Fibroblast of upper back skin (primary cell): ENCODE measurements at places on chromosomes 6 and 20.

- DNase-seq = no peak
These were observed 39.3 kb downstream of the TSBP1 start for GRCh38 chr6:32332433-32332832.

GRCh38 chr20:47765271-47765670 lies 20.0 kb downstream of the SULF2 start:
- DNase-seq = no peak

- DNase-seq = no peak
These were observed 101.8 kb downstream of the CEP57L1 start for GRCh38 chr6:109197061-109197460.

GRCh38 chr6:150537893-150538292 lies 61.8 kb upstream of the PLEKHG1 start:
- no peak for DNase-seq

DNA sequence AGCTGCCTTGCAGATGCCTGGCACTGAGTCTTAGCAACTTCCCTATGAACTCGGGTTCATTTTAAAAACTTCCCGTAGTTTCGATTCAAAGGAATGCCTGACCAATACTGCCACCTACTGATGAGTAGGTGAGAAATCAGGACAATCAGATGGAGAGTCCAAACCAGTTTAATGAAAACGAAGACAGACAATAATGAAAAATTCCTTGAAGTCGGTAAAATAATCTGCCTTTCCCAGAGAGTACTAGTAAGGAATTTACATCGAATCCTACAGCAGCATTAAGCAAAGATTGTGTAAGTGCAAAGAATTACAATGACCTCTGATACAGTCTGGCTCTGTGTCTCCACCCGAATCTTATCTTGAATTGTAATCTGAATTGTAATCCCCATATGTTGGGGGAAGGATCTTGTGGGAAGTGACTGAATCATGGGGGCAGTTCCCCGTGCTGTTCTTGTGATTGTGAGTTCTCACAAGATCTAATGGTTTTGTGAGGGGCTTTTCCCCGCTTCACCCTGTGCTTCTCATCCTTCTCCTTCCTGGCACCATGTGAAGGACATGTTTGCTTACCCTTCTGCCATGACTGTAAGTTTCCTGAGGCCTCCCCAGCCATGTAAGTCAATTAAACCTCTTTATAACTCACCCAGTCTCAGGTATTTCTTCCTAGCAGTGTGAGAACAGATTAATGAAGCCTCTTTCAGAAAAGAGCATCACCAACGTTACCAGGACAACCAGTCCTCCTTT lies 134.4 kb downstream of the ARHGAP18 start:
- peak; percentile 71 for DNase-seq

GRCh38 chr6:157708933-157709332 lies 114.1 kb upstream of the SNX9 start:
- DNase-seq = no peak

DNA sequence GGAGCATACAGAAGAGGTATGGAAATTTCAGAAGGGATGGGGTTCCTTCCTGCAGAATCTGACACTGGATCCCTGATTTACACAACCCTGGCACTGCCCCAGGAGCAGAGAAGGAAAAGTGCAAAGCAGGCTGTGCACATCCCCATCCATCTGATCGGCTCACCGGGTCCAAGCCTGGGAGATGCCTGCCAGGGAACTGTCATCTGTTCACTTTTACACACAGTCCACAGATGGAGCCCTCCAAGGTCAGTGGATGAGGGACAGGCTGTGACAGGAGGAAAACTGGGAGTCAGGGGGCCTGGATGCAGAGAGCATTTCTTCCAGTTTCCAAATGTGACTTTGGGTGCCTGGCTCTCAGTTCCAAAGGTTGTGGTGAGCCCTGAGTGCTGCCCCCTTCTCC lies 11.0 kb upstream of the SYNDIG1 start:
- no peak for DNase-seq

DNA sequence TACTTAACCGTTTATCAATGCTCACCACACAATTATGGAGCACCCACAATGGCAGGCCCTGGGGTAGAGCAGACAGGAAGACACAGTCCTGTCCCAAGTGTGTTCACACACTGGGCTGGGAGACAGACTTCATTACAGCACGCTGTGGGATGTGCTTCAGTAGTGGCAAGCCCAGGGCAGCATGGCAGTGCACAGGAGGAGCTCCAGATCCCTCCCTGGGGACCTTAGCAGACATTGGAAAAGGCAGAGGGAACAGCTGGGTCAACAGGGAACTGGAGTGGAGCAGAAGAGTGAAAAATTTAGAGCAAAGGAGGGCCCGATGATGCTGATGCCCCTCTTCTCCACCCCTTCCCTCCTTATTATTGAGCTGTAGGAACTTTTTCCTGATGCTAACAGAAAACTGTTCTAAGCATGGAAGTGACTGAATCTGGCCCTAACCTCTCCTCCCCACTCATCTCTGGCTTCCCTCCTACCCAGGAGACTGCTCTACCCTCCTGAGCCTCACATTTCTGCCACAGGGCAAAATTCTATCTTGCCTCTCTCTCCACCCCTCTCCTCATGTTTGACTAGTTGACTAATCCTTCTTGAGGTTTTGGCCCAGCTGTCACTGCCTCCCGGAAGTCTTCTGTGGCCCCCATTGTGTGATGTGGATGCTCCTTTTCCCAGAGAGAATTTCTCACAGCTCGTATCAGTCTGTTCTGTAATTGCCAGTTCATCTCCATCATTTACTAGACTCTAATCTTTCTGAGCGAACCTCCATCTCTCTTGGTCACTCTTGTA lies 41.3 kb upstream of the NOP56 start:
- no peak for DNase-seq

GRCh38 chr6:142947714-142948480 lies 2.9 kb upstream of the HIVEP2 start:
- DNase-seq = no peak

- no peak for DNase-seq
These were observed 215.8 kb upstream of the CDYL start for GRCh38 chr6:4560221-4561077.

GRCh38 chr6:131823276-131823902 lies 15.6 kb downstream of the ENPP1 start:
- DNase-seq = peak; percentile 70

- no peak for DNase-seq
These were observed 5.2 kb upstream of the CNR1 start for GRCh38 chr6:88171312-88171711.

GRCh38 chr20:39269493-39270217 lies 307.5 kb downstream of the DHX35 start:
- DNase-seq = no peak

DNA sequence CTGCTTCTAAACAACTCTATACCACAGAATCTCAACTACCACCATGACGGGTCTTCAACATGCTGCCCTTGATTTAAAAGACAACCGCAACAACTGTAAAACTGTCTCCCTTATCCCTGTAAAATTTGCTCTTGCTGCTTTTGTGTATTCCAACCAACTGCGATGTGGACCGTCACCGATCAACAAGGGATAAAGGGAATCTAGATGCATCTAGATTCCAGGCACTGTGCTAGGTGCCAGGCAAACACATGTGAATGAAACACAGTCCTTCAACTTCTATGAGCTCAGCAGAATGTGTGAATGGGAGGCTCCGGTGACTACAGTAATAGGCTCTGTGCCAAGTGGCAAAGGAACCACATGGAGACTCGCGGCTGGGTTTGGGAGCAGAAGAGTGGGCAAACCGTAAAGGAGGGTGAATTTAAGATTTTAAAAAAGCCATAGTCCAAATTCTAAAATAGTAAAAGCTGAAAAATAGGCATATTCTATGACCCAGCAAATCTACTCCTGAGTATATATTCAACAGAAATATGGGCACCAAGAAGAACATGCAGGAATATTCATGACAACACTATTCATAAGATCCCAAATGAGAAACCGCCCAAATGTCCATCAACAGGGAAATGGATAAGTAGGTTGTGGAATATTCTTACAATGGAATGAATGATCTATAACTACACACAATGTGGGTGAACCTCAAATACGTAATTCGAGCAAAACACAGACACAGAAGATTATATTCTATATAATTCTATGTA lies 3.7 kb upstream of the PRND start:
- DNase-seq = no peak

DNA sequence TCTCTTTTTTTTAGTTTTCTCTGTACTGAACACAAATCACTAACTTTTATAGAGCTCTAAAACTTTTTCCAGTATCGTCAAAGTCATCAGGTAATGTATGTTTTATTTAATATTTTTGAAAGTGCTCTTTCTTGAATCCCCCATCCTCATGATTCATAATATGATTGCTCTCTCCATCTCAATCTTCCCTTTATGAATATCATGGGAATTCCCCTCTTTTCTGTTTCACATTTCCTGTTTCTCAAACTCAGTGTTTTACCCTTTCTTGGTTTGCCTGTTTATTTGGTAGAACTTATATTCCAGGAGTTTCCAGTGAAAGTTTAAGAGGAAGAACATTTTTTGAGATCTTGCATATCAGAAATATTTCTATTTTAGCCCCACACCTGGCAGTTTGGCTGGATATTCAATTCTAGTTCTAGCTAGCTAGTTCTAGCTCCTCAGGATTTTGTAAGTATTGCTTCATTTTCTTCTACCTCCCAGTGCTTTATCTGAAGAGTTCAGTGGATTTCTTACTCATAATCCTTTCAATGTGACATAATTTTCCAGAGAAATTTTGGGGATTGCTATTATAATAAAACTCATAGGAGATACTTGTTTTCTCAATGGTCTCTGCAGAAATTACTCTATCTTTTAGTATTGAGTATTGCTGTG lies 6.1 kb upstream of the C6orf58 start:
- no peak for DNase-seq

GRCh38 chr6:18284261-18284660 lies 19.9 kb upstream of the DEK start:
- DNase-seq = no peak

GRCh38 chr6:137283940-137284810 lies 65.0 kb upstream of the IFNGR1 start:
- no peak for DNase-seq

GRCh38 chr6:16104624-16105433 lies 24.1 kb upstream of the MYLIP start:
- no peak for DNase-seq

DNA sequence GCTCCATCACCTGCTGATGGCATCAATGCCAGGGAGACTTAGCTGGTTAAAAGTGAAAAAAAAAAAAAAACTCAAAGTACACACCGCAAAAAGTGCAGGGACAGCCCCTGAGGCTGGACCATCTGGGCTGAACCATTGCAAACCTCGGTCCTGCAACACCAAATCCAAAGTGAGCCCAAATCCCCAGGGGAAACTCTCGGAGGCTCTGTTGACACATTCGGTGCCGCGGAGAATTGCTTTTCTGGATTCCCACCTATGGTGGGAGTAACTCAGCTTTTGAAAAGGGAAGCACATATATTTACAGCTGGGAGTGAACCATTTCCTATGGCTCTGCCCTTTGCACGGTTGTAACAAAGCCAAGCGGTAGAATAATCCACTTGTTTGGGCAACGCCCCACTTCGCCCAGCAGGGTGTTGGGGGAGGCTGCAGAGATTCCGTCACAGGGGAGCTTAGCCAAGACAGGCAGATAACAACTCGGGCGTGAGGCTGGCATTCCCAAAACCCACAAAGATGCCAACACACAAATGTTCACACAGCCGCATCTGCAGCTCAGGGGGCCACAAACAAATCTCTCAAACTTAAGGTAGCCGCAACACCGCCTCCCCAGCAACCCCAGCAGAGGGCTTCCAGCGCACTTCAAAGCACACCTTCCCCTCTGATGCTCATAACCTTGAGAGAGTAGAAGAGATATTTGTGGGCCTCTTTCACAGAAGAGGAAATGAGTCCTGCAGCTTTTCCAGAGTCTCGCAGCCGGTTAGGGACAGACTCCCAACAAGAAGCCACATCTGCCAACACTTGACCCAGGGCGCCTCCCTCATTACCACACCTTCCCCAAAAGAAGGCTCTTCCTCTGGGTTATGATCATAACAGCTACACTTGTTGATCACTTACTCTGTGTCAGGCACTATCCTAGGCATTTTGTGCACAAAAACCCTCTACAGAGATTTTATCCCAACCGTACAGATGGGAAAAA lies 11.4 kb downstream of the ZC3H12D start:
- no peak for DNase-seq

DNA sequence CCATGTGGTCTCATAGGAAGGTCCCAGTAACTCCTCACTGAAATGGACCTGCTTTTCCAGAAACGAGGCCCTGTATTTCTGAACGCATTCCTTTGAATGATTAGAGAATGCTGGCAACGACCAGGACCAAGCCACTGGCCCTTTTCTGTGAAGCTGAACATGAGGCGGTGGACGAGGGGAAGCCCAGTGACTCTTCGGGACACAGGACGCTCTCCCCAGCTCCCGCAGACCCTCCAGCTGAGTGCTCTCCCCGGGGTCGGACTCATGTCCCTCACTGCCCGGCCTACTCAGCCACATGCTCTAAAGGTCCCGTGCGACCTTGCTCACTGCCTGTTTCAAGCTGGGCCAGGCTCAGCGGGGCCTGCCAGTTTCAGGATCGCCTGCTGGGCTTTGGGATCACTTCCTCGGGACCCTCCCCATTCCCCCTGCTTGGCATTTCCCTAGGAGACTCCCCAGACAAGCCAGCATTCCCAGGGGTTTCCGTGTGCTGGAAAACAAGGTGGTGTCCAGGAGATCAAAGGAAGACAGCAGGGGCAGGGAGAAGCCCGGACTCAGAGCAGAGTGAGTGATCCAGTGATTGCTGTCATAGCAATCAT lies 2.6 kb upstream of the CST9 start:
- DNase-seq = no peak

DNA sequence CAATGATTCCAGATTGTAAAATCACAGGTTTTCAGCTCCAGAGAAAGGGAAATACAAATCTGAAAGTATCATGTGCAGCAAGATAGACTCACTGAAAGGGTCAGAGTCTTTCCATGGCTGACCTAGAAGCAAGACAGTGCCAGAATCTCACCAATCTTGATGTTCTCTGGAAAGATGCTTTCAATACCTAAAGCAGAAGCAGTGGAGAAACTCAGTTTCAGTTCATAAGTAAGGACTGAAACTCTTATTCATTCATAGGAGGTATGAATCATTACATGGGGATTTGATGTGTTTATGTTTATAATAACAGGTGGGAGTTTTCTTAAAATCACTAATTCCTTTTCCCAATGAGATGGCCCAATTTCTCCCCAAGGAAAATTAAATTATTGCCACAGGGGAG lies 42.5 kb downstream of the SLC2A12 start:
- no peak for DNase-seq

DNA sequence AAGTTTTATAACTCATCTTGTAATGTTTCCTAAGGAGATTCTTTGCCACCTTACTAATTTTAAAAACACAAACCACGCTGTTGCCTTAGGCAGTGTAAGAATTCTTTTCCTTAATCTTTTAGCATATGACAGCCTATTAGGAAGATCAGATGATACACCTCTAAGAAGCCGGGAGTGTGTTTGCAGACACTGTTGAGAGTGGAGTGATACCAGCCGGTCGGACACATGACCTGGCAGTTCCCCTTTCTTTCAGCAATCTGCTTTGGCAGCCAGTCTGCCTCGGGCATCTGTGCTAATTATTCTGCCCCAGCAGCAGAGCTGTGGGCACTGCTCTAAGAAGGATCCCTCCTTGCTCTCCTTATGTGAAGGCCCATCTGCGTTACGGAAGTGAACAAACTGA lies 50.9 kb downstream of the PLCB4 start:
- no peak for DNase-seq

- no peak for DNase-seq
These were observed 193.6 kb downstream of the PTPRT start for GRCh38 chr20:42996141-42996540.
